ENCODE measurements at places on chromosomes 12 and 14. TPM values are rescaled to one million over a fixed set of nuclear protein-coding genes. Genes with fewer than 3 reads are reported as not detected.
A peak's percentile ranks its signal among the peaks of the same experiment; 100 is the strongest.

GRCh38 chr14:55717621-55718020, 137.6 kb downstream of the KTN1 start:
- no peak for DNase-seq

DNA sequence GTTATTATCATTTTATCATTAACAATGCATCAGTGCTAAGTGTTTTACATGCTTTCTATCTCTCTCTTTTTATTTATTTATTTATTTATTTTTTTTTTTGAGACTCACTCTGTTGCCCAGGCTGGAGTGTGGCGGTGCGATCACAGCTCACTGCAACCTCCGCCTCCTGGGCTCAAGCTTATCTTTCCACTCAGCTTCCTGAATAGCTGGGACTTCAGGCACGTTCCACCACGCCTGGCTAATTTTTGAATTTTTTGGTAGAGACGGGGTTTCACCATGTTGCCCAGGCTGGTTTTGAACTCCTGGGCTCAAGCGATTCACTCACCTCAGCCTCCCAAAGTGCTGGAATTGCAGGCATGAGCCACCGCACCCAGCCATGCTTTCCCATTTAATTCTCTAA, 3.9 kb upstream of the BTG1 start:
- no peak for DNase-seq

- DNase-seq, result no peak
Measured at GRCh38 chr12:120468821-120469449, 613 bp downstream of the SRSF9 start.

DNA sequence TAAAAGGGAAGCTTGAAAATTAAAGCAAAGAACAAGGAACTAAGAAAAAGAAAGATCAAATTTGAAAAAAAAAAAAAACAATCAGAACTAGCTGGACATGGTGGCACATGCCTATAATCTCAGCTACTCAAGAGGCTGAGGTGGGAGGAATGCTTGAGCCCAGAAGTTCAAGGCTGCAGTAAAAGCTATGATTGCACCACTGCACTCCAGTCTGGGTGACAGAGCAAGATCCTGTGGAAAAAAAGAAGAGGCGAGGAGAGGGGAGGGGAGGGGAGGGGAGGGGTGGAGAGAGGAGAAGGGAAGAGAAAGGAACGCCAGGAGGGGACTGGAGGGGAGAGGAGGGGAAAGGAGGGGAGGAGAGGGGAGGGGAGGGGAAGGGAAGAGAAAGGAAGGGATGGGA, 43.0 kb downstream of the EEA1 start:
- DNase-seq, result peak; percentile 0

DNA sequence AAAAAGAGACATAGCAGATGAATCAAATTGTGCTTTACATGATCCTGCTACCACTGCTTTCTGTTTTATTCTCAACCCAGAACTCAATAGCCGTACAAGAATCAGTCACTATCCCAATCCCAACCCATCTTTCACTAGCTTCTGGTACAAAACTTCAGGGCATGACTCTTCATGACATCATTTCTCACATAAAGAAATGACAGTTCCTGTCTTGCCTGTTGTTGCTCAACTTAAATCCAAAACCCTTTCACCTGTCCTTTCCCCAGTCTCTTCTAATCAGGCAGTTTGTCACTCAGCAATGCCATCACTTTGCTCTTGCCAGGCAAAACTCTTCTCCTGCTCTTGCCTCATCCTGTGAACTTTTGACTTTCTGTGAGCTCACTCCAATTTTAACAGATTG, 962.8 kb downstream of the GALC start:
- no peak for DNase-seq

Gene CNPY2
- total RNA-seq, result 107 TPM

Gene OR10P1
- not detected for total RNA-seq

Gene FAM181A
- not detected for total RNA-seq

Measured in cardiac muscle cell (in vitro differentiated cells and primary cell).